ENCODE measurements at places on chromosomes 7 and 10.

DNA sequence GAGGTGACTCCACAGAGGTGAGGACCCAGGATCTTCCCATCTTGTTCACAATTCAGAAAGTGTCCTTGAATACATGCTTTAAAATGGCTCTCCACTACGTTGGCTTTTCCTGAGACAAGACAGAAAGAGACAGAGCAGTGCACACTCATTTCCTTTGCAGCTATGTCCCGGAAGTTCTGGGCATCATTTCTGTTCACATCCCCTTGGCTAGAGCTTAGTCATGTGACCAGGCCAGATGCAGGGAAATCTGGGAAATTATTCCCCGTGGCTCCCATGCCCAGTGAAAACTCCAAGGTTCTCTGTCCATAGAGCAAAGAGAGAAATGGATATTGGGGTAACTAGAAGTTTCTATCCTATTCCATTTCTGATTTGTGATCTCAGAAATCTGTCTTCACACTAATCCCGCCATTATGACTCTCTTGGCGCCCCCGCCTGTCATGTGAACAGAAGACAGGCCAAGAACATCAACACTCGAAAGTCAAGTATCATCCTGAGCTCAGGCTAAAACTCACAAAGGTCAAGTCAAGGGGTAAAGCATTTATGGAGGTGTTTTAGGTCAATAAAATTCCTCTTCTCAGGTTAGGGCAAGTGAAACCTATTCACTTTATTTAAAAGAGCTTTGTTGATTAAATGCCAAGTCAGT, 251.4 kb upstream of the HABP2 start:
- DNase-seq: no peak

- DNase-seq: no peak
Measured at GRCh38 chr7:109659261-109659660, 1089.6 kb downstream of the DNAJB9 start.

- peak; percentile 38 for DNase-seq
Measured at GRCh38 chr7:44292876-44293560, 32.4 kb downstream of the CAMK2B start.

DNA sequence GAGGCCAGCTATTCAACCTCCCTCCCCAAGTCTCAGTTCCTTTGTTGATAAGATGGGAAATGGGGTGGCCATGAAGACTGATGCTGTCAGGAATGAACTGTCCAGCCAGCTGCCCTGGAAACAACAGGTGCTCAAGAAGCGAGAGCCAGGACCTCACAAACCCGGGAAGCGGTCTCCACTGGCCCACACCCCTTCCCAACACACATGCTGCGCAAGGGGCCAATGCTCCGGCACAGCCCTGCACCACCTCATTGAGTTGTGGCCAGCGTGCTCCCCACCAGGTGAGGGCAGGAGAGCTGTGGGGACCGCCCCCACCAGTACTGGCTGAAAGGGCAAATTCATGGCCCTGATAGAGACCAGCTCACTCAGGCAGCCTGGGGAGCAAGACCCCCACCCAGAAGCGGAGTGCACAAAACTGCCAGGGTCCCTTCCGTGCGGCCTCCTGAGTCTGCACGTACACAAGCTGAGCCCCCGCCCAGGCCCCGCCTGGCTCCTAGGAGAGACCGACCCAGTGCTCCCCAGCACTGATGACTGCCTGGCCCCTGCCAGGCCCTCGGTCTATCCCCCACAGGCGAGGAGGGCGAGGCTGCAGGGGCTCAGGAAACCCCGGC, 216.6 kb downstream of the MAD1L1 start:
- no peak for DNase-seq

DNA sequence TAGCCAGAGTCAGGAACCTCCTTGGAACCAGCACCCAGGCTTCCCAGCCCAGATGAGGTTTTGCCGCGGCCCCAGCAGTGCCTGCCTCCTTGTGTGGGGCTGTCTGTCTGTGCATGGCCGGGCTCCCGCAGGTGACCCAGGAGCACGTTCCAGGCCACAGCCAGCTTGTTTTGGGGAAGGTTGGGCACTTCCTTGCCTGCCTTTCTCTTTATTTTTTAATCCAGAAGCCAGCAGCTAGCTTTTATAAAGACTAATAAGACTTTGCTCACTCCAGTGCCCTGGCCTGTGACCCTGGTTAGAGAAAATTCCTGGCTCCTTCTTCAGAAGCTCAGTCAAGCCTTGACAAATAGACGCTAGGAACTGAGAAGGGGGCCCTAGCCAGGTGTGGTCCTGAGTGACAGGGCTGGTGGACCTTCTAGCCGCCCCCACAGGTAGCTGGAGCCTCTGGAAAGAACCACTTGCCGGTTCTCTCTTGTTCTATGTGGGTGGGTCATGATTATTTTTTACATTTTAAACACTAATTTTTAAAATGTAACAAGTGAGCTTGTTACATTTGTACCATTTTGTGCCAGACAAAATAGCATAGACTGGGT, 837 bp downstream of the SLC29A3 start:
- no peak for DNase-seq

DNA sequence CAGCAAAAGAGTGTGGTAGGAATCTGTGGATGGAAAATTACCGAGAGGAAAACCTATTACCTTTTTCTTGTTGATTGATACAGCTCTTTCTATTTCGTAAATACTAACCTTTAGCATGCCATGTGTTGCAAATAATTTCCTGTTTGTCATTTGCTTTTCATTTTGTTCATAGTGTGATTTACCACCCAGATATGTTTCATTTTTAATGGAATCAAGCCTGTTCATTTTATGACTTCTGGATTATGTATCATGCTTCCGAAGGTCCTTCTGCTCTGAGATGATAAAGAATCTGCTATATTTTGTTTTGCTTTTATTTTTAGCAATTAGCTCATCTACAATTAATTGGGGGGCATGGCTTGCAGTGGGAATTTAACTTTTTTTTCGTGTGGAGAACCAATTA, 46.5 kb downstream of the INPP5F start:
- DNase-seq: no peak

GRCh38 chr7:17181482-17181881, 117.0 kb upstream of the AHR start:
- no peak for DNase-seq

GRCh38 chr7:32393861-32394260, 96.3 kb downstream of the LSM5 start:
- no peak for DNase-seq

DNA sequence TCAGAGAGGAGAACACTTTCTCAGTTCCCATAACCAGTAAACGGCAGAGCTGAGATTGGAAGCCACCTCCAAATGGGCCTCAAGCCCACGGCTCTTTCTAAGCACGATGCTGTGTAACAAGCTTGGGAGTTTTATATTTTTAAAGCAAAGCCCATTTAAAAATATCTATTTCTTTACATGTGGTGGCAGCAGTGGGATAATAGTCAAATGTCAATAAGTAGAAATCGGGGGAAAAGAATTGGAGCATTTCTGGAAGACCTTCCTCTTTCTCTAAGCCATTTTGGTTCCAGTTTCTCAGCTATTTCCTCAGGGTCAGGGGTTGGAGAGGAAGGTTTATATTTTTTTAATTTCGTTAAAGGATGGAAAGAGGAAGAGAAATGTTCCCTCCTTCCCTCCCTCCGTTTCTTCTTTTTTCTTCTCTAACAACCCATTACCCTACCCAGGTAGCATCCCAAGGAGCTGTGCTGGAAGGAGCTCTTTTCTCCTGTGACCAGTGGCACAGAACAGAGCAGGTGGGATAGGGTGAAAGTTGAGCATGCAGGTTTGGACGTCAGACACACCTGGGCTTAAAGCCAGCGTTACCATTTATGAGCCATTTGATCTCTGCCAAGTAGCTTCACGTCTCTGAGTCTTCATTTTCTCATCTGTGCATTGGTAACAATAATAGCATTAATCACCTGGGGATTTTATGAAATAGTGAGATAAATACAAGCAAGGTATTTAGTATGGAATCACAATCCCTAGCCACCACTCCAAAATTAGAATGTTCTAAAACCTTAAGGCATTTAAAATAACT, 515.7 kb downstream of the RPS24 start:
- DNase-seq: no peak

DNA sequence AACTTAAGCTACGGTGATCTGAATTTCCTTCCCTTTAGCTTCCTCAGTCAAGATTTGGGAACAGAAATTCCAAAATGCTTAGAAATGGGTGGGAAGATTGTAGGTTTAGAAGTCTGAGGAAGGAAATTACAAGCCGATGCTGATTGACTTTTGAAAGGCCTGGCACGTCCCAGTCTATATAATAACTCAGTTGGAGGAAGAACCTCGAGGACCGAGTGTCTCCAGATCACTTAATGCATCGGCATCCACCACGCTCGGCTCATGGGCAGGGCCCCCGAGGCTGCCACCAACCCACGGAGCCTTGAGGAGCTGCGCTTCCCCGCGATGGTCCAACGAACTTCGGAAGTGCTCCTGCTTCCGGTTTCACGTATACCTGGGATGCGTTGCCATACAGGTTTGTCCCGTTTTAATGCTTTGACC, 10.4 kb upstream of the SP8 start:
- DNase-seq: no peak

- no peak for DNase-seq
Measured at GRCh38 chr10:132704008-132704814, 81.7 kb downstream of the NKX6-2 start.

DNA sequence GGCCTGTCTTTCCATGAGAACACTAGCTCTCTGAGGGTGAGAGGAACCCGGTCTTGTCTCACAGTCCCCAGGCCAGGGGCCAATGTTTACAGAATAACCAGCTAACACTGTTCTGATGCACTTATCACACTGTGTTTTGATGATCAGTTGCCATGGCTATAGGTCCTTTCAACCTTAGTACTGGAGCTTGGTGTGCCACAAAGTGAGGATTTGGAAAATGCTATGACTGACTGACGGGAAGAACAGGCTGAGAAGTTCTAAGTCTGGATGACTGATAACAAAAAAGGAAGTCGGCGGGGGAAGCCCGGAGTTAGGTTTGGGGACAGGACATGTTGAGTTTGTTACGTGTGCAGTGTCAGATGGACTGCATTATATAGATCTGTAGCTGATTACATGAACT, 141.8 kb downstream of the CTTNBP2 start:
- no peak for DNase-seq

DNA sequence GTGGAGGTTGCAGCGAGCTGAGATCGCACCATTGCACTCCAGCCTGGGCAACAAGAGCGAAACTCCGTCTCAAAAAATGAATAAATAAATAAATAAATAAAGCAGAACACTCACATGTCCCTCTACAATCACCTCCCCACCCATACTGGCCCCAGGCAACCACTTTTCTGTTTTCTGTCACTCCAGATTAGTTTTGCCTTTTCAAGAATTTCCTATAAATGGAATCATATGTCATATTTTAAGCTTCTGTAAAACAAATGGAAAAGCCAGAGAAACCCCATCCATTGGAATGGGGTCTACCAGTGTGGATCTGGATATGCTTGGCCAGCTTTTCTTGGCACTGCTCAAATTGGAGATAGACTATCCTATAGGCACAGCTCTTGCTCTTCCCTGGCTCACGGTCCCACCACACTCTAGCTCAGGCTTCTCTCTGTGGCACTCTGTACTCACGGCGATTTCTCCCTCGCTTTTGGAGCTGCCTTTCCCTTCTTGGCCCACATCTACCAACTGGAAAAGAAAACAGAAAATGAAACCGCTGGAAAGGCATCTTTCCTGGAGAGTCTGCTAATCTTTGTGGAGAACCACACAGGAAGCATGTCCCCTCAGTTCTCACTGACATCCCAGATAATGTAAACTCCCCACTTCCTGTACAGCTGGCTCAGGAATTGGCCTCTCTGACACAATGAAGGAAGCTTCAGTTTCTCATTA, 210.1 kb downstream of the JCAD start:
- no peak for DNase-seq

GRCh38 chr7:154844955-154845354, 158.0 kb downstream of the PAXIP1 start:
- DNase-seq: no peak

- DNase-seq: no peak
Measured at GRCh38 chr7:149281508-149282330, 19.7 kb downstream of the ZNF783 start.

GRCh38 chr10:19889256-19889655, 73.0 kb downstream of the PLXDC2 start:
- DNase-seq: no peak

DNA sequence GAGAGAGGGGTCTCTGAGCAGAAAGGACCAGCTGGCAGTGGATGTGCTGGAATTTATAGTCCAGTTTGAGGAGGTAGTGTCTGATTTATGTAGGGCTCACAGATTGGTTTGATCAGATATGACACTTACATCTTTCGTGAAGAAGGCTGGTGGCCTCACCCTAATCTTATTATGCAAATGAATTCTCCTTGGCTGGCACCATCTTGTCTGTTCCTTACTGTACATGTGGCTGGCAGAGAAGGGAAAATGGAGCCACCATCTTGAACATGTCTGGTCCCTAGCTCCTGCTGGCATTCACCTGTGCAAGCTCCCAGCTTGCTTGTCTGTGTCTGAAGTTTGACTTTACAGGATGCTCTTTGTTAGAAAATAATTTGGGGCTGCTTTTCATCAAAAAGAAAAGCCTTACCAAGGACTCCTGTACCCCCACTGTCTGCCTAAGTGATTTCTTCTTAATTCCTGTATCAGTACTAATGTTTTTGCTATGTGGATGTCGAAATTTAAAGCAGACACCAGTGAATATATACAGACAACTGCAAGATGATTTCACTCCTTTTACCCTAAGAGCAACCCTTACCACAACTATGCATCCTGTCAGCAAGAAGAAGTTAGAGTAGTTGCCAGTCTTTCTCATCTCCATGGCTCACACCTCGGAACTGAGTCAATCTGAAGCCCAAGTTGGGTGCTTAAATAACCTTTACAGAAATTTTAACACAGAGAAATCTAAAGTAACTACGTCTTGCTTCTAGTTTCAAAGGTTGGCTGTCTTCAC, 322.0 kb upstream of the SEMA3D start:
- DNase-seq: no peak

DNA sequence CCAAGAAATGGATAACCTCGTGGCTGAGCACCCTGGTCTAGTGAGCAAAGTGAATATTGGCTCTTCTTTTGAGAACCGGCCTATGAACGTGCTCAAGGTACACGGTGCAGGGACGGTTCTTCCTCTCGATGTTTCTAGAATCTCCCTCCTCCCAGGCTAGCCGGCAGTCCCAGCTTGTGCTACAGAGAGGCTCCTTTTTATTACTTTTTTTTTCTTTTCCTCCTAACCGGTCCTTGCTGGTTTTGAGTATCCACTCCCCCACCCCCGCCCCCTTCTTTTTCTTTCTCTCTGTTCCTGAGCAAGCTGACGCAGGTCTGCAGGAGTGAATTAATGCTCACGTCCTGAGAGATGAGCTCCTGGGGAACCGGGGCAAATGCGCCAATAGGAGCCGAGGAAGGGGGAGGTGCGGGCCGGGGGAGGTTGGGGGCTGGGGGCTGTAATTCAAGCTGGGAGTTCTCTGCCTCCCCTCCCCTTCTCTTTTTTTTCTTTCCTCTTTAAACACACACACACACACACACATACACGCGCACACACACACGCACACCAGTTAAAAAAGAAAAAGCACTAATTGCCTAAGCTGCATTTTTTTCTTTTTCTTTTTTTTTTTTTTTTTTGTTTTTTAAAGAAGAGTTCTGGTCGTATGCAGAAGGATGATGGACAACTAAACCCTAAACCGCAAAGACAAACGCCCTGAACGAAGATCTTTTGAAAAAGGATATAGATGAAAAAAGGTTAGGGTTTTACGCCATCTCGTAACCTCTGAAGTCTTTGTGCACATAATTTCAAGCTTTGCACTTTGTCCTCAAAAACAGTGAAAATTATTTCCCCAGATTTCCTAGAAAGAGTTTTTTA, 6.6 kb downstream of the CPA2 start:
- peak; percentile 90 for DNase-seq
